LHCN-M2 (cell line): ENCODE measurements at places on chromosomes 4 and X. TPM values are rescaled to one million over a fixed set of nuclear protein-coding genes. Genes with fewer than 3 reads are reported as not detected.

SH2D1A gene
- total RNA-seq, result not detected in 2 replicates

ELK1 gene
- 44.2 and 46.8 TPM in 2 replicates for total RNA-seq

MAGEB17 gene
- 0.13 TPM in 1 of 2 replicates, not detected in the other for total RNA-seq

ZNF732 gene
- total RNA-seq, result not detected in 2 replicates

MAGIX gene
- 3.8 and 4.0 TPM in 2 replicates for total RNA-seq

HAND2 gene
- total RNA-seq, result 0.17 and 0.71 TPM in 2 replicates
